ENCODE measurements at places on chromosomes 11 and 22.

DNA sequence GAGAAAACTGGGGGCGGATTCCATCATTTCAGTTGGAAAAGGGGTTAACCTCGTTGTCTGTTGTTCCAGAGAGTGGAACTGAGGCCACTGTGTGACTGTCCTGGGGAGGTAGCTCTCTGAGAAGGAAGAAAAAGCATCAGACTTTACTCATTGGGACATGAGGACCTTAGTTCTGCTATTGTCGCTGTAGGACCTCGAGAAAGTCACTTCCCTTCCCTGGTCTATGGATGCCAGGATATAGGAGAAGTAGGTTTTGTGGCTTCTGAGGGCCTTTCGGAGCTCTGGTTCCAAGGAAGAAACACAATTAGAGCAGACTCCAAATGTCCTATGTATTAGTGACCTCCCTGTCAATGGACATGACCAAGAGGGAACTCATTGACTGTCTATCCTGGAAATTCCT, 6.2 kb downstream of the MYO18B start:
- no peak for DNase-seq

- DNase-seq = no peak
These were observed 73.8 kb upstream of the CRYBB3 start for GRCh38 chr22:25125693-25126357.

- no peak for DNase-seq
These were observed 14.2 kb downstream of the AP5B1 start for GRCh38 chr11:65766535-65766934.

DNA sequence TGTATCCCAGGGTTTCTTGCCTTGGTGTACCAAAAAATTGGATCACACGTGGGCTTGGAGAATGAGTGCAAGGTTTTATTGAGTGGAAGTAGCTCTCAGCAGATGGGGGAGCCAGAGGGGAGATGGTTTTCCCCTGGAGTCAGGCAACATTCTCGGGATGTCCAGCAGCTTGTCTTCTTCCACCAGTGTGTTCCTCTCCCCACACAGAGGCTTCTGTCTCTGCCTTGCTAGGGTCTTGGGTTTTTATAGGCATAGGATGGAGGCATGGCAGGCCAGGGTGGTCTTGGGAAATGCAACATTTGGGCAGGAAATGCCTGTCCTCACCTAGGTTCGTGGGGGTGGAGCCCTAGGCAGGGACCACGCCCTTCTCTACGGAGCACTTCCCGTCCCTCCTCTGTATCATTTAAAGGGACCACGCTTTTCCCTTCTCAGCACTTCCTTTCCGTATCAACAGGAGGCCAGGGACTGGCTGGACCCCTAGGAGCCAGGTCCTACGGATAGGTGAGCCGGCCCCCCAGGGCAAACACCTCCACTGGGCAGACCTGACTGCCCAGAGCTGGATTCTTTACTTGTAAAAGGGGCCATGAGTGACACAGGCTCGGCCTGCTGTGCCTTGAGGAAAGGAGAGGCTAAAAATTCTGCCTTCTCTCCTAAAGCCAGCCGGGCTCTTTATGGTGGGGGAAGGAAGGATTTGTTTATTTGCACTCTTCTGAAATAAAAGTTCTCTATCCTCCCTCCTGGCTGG, 55.3 kb upstream of the CCDC188 start:
- peak; percentile 30 for DNase-seq

DNA sequence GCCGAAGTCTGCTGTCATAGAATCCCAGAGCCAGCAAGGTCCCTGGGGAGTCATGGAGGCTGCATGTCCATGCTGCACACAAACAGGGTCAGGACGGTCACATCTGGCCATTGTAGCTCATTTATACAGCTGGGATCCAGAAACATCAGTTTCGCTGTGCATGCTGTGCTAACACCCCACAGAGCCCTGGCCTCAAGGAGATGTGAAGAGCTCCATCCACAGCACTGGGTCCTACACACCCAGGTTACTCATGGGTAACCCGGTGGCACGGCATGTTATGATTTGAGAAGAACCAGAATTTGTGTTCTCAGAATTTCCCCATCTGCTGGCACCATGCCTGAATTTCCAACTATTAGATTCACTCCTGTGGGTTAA, 146.3 kb upstream of the ARHGAP20 start:
- no peak for DNase-seq

- no peak for DNase-seq
These were observed 422 bp upstream of the LGR4 start for GRCh38 chr11:27473017-27473406.

DNA sequence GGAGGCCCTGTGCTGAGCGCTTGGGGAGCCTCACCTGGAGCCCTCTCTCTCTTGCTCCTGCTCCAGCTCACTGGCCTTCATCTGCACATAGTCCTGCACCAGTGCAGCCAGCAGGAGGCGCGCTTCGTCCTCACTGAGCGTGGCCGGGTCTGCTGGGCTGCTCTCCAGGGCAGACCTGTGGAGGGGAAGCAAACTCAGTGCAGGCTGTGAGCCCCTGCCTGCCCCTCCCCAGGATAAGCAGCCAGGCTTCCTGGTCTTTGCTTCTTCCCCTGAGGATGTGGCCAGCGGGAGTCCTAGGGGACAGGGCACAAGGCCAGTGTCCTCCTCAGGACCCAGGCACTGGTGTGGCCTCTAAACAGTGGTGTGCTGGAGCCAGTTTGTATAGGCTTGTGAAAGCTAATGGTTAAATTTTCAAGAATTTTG, 2.2 kb downstream of the CALCA start:
- no peak for DNase-seq

DNA sequence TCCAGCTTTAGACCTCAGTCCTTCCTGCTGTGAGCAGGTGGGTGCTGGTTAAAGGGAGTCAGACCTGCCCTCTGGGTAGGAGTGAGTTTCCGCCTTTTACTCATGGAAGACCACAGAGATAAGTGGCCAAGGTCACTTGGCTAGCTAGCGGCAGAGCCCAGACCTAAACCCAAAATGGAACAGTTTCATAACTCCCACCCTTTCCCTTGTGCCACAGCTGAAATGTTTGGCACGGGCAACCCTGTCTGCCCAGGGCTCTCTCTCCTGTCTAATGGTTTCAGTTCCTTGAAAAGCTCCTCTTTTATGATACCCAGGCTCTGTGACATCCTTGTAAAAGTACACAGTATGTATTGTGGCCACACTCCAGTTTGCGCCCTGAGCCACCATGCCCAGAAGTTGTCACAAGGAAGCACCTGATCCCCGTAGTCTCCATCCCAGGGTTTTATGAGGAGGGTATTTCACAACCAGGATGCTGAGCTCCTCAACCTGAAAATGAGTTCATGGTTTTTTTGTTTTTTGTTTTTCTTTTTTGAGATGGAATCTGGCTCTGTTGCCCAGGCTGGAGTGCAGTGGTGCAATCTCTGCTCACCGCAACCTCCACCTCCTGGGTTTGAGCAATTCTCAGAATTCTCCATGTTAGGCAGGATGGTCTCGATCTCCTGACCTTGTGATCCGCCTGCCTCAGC, 5.1 kb downstream of the MB start:
- DNase-seq = no peak

- DNase-seq = no peak
These were observed 80.2 kb downstream of the PLEKHA7 start for GRCh38 chr11:16933756-16934603.

DNA sequence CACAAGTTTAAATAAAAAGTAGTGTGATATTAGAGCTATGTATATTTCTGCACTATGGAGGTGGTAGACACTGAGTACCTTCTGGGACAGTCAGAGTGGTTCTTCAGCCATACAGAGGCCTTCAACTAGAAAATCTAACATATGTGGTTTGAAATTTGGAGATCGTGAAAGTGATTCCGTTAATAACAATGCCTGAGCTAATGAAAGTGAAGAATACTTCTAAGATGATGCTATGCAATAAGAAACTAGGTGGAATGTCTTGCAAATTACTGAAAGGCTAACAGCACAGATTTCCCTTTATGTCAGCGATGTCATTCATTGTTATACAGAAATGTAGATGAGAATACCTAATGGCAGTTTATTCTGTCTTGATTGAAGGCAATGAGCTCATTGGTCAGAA, 1984.7 kb upstream of the RAG2 start:
- no peak for DNase-seq

GRCh38 chr22:49962751-49963646, 2.4 kb downstream of the PIM3 start:
- no peak for DNase-seq

GRCh38 chr11:18383388-18384156, 10.8 kb upstream of the LDHA start:
- peak; percentile 38 for DNase-seq

- DNase-seq = no peak
These were observed 20.3 kb upstream of the TENM4 start for GRCh38 chr11:79461144-79461543.

DNA sequence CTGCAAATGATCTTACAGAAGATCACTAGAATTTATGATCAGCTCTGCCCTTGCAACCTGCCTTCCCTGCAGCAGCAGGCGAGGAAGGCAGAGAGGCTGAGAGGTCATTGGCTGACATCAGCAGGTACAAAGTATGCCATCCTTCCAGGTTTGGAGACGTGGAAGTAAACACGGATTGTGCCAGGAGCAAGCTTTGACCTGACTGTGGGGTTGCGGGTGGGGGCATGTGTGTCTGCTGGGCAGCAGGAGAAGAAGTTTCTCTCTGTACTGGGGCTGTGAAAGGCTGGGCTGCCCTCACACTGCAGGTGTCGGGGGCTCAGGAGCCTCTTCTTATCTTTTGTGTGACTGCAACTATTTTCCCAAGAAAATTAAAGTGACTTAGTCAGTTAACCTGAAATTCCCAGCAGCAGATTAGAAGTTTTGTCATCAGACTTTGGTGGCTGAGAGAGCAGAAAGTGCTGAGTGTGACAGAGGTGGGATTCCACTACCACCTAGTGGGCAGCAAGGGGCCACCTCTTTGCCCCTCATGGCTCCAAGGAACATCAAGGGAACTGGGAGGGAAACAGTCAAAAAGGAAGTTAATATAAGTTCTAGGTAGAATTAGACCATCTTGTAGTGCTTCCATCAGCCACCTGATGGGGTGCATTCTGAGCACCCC, 565.9 kb downstream of the ETS1 start:
- no peak for DNase-seq

- DNase-seq = no peak
These were observed 3.7 kb downstream of the TRMT112 start for GRCh38 chr11:64313491-64314145.

GRCh38 chr11:1157645-1158591, at the start of gene MUC5AC:
Gene MUC5AC, plus strand, starts transcription at chr11:1157953. Its CDS starts 47 bp downstream, at chr11:1158000.
- DNase-seq = no peak

- DNase-seq = no peak
These were observed 2.1 kb downstream of the RTN3 start for GRCh38 chr11:63683133-63683991.

DNA sequence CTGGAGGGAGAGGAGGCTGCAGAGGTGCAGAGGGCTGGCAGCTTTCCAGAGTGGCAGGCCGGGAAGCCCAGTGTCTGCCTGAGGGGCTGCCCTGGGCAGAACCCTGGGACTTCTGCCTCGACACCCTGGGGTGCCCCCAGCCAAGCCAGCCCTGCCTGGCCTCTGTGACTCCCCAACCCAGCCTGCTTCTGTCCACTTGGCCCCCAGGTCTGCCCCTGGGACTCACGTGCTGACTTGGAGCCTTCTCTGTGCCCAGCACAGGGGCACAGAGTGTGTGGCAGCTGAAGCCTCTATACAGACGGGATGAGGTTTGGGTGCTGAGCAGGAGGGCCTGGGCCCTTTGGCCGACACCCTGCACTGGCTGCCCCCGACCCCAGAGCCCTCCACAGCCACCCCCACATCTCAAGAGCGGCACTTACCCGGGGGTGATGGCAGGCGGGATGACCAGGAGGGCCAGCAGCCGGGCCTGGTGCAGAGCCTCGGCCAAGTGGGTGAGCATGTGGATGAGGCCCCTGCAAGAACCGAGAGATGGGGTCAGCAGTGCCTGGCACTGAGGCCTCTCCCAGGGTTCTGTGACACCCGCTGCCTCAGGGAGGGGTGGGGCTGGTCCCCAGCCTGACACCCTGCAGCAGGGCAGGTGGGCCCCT, 17.5 kb downstream of the CHID1 start:
- no peak for DNase-seq

DNA sequence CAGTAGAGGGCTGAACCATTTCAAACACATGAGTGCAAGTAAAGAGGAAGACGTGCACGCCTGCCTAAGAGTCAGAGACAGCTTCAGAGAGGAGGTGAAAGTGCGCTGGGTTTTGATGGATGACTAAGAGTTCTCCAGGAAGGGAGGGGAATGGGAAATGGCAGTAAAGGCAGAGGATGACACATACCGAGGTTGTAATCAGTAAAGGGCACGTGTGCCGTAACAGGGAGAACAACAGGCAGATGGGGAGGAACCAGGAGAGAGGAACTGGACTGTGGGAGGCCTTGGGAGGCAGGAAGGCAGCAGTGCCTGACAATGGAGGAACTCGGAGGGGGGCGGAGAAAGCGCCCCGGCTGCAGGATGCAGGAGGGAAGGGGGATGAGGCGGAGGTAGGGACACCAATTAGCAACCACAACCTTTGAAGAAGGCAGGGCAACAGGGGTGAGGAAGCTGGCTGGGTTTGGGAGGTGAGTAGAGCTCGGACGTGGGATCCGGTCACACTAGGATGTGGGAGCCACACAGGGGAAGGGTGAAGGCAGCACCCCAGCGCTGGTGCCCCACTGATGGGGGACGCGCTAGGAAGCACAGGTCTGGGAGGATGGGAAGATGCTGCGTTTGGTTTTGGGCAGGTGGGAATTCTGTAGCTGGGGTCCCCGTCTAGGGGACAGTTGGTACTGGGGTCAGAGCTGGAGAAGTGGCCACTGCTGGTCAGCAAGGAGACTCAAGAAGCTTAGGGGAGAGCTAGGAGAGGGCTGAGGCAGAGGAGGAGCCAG, 67.4 kb downstream of the SCUBE1 start:
- DNase-seq = no peak

DNA sequence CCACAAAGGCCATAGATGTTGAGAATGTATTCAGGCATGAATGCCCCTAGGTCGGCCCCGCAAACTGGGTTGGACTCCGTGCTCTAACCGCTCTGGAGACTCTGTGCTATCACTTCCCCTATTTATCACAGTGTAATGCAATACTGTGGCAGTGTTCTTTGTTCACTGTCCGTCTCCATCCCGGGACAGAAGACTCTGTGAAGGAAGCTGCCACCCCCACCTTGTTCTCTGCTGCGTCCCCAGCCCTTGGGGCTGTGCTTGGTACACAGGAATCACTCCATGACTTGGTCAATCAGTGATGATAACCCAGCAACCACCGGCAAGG, 57.6 kb downstream of the TSPAN18 start:
- DNase-seq = no peak

- no peak for DNase-seq
These were observed 112.5 kb upstream of the CD82 start for GRCh38 chr11:44452827-44453572.

DNA sequence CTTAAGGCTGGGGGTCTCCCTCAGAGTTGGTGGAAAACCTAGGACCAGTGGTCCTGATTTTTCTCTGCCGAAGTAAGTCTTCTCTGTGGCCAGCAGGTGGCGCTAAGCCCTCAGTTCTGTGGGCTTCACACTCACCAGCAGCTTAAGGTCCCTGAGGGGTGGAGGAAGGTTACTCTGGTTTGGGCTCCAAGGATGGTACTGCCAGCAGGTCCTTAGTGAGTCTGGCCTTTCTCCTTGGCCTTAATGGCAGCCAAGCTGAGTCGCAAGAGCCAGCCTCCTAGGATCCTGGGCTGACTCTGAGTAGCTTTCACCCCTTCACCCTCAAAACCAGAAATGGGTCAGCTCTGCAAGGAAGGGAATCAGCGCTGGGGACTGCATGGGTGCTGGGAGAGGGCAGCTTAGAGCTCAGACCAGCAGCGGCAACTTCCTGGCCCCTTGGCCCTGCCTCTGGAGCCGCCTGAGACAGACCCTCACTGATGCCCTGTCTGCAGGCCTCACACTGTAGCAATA, 4.4 kb downstream of the KCNJ11 start:
- peak; percentile 44 for DNase-seq

Data from stimulated activated CD8-positive, alpha-beta memory T cell treated with anti-CD3 and anti-CD28 coated beads, Interleukin-4, amount 100 ng/mL, for 4 hours (primary cell).